ENCODE measurements at places on chromosomes 5 and 9.

DNA sequence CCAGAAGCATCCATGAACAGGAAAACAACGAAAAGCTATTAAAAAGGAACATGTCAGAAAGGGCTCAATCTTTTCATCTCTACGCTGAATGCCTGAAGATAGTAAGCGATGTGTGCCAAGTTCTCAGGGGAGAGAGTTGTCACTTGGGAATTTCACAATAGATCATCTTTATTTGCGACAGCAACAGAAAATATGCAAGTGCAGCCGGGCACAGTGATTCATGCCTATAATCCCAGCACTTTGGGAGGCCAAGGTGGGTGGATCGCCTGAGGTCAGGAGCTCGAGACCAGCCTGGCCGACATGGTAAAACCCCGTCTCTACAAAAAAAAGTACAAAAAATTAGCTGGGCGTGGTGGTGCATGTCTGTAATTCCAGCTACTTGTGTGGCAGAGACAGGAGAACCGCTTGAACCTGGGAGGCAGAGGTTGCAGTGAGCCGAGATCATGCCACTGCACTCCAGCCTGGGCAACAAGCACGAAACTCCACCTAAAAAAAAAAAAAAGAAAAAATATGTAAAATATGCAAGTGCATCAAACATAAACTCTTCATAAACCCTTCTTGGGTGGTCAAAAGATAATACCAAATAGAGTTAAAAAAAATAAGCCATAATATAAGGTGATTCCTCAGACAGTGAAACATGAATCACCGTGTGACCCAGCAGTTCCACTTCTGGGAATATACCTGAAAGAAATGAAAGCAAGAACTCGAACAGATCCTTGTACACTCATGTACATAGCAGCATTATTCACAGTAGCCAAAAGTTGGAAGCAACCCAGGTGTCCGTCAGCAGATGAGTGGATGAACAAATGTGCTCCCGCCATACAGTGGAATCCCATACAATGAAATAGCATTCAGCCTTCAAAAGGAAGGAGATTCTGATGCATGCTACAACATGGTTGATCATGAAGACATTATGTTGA lies 16.2 kb downstream of the SFXN1 start:
- DNase-seq: no peak

DNA sequence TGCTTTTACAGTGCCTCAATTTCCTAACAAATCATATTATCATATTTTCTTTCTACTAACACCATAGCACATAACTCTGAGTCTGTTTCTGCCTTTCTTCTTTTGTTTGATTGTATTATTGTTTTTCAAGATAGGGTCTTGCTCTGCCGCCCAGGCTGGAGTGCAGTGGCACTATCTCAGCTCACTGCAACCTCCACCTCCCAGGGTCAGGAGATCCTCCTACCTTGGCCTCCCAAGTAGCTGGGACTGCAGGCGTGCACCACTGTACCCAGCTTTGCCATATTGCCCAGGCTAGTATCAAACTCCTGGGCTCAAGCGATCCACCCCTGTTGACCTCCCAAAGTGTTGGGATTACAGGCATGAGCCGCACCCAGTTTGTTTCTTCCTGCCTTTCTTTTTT lies 18.7 kb downstream of the PAIP2 start:
- DNase-seq: no peak

- DNase-seq: no peak
These were observed 57.6 kb upstream of the RANBP3L start for GRCh38 chr5:36359267-36359666.

DNA sequence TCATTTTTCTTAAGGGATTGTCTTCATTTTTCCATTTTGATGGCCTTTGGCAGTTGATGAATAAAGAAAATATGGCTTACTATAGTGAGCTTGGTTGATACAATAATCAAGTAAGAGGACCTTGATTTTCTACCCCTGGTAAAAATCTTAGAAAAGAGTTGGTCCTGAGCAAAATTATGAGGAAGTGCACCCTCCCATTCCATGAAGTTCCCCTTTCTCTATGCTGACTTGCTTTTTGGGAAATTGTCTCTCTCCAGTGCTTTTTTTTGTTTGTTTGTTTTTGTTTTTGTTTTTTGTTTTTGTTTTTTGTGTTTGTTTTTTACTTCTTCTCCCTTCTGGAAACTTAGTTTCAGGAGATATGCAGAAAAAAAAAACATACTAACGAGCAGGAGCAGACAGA lies 449.2 kb upstream of the ACTBL2 start:
- no peak for DNase-seq

GRCh38 chr5:36724467-36725332 lies 118.3 kb downstream of the SLC1A3 start:
- DNase-seq: no peak

- no peak for DNase-seq
These were observed 16.5 kb upstream of the ROR2 start for GRCh38 chr9:91966503-91966902.

- no peak for DNase-seq
These were observed 1.0 kb downstream of the GGTA1 start for GRCh38 chr9:121498487-121499176.

DNA sequence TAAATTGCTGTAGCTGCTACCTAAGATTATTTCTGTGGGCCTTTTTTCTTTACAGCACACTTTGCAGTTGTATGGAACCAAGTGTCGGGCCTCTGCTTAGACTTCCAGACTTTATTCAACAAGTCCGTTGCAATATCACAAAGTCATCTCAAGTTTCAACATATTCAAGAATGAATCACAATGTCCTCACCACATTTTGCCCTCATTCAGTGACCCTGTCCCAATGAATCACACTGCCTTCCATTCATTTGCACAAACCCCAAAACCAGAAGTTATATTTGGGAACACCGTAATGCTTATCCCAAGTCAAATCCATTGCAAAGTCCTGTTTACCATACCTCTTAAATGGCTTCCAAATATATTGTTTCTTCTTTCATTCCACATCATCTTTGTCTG lies 439.6 kb downstream of the CSNK1G3 start:
- DNase-seq: no peak

DNA sequence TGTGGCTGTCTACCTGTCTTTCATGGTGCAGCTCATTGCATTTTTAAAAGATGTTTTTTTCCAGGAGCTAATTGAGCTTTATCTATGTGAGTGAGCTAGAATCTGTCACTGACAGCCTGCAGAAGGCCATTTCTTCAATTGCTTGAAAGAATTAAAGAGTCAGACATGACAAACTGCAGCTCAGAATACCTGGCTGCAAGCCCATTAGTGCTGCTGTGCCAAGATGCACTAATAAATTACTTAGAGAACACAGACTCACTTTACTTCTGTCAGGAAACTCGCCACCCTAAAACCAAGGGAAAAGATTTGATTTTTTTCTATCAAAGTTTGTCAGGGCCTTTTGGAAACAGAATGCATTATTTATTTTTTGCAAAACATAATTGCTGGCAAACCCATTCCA lies 368.3 kb downstream of the CAAP1 start:
- no peak for DNase-seq

- no peak for DNase-seq
These were observed 4.6 kb upstream of the DNAJC18 start for GRCh38 chr5:139443831-139444453.

DNA sequence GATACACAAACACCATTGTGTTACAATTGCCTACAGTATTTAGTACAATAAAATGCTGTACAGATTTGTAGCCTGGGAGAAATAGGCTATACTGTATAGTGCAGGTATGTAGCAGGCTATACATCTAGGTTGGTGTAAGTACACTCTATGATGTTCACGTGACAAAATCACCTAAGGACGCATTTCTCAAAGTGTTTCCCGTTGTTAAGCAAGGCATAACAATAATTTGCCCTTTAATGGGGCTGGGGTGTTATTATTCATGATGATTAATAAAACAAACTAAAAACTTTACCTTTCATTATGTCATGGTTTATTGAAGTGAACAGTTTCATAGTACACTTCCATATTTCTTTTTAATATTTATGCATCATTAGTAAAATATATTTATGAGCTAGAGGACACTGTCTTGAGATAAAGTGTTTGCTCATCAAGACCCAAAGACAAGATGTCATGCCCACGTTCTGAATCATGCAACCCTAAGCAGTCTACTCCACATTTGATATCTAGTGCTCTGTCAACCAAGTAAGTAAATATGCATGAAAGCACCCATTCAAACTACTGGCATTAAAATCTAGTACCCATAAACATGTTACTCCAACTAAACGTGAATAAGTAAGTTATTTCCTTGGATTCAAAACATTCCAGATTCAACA lies 220.5 kb downstream of the NR2F1-AS1 start:
- DNase-seq: no peak

DNA sequence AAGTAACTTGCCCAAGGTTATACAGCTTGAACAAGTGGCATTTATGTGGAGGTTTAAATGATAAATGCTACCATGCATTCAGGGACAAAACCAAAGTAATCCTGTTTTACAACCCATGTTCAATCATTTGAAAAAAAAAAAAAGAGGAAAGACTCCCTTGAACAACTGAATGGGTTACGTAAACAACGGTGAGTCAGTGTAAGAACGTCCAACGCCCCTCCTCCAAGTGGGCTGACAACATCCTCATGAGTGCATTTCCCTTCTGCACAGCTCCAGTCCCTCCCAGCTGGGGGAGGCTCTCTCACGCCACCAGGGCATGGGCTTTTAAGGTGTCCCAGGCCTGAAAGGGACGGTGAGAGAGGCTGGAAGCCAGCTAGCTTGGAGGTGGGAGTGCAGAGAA lies 90.0 kb downstream of the PRRT1B start:
- peak; percentile 67 for DNase-seq

DNA sequence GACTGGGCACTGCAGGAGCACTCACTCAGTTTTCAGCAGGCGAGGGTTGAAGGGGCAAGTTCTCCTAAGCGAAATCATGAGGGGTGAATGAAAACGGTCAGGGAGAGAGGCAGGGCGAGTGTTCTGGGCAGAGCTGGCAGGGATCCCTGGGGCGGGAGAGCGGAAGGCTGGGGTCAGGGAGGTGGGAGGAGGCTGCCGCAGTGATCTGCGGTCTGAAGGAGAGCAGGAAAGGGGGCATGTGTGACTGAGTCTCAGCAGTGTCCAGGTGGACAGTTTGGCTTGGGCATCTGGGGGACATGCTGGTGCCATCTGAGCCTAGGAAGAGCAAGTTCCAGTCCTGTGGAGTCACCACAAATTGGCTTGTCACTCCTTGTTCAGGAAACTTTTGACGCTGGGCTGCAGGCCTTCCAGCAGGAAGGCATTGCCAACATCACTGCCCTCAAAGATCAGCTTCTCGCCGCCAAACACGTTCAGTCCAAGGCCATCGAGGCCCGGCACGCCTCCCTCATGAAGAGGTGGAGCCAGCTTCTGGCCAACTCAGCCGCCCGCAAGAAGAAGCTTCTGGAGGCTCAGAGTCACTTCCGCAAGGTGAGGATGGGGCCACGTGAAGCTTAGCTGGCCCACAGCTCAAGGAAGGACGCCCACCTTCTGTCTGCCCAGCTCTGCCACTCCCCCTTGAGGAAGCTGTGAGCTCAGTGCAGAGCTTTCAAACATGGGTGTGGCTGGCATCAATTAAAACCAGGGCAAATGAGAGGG lies 31.1 kb downstream of the DYNC2I2 start:
- DNase-seq: no peak

- no peak for DNase-seq
These were observed 137.3 kb downstream of the FAM114A2 start for GRCh38 chr5:153901449-153901848.

DNA sequence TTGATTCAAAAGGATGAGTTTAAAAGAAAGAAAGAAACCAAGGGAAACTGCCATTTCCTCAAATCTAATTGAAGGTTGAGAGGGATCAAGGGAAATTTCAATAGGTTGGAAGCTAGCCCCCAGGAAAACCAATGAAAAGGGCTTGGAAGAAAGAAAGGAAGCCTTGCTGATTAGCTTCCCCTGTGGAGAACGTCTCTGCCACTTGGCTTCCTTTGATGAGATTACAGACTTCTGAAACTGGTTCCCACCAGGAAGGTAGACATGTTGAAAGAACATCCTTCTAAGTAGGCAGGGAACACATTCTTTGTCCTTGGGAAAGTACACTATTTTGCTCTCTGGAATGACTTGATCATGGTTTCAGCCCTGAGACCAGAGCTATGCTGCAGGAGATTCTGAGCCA lies 65.5 kb upstream of the DMRTA1 start:
- DNase-seq: no peak

DNA sequence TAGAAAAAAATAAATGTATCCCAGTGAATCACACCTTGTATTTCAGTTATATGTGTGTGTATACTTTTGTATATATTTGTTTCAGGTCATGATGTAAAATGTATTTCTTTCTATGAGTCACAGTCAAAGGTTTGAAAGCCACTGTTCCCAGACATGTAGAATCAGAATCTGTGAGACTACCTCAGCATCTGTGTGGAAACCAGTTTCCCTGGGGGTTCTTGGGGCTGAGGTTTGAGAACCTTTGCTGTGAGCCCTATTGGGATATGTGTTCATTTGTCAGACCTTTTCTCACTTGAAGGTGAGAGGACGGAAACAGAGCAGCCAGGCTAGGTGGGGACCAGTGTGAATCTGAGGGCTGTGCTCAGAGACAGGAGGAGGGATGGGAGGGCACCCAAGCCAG lies 78.7 kb upstream of the SAP30L start:
- DNase-seq: no peak

- no peak for DNase-seq
These were observed 1126.7 kb upstream of the CDH9 start for GRCh38 chr5:28165096-28165495.

GRCh38 chr5:122673343-122673742 lies 101.5 kb upstream of the SNX2 start:
- no peak for DNase-seq

DNA sequence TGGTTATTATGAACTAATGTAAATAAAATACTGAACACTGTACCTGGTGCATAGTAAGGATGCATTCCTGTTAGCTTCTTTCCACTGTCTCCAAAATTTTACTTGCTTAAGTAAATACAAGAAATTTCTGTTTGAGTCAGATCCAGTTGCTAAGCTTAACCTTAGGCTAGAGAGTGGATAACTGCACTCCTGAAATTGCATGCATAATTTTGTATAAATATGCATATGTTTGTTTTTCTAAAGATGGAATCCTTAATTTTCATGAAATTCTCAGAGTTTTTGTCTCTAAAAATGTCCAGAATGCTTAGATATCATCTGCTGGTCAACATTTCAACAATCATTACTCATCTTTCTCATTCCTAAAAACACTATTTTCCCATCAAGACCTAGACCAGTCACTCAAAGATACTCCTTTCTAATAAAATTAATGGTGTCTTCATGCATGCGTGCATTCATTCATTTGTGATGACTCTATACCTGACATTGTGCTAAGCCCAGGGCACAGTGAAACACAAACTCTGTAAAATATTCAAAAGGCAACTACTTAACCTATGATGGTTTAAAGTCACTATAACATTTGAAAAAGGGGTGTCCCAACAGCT lies 284.8 kb downstream of the SEC61B start:
- no peak for DNase-seq

DNA sequence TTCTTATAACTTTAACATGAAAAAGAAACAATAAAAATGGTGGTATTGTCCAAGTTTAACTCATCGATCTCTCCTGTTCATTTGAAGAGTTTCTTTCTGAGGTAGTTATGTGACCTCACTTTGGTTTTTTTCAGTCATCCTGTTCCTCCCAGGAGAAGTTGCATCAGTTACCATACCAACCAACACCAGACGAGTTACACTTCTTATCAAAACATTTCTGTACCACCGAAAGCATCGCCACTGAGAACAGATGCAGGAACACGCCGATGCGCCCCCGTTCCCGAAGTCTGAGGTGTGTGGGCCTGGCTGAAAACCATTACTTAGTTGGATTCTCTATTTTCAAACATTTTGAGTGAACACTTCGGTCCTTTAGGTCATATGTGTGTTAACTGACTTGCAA lies 96.3 kb downstream of the CD180 start:
- no peak for DNase-seq
